Stimulated activated CD8-positive, alpha-beta memory T cell treated with anti-CD3 and anti-CD28 coated beads, Interleukin-7, amount 100 ng/mL, for 4 hours (primary cell): ENCODE measurements at places on chromosomes 2 and 18.

DNA sequence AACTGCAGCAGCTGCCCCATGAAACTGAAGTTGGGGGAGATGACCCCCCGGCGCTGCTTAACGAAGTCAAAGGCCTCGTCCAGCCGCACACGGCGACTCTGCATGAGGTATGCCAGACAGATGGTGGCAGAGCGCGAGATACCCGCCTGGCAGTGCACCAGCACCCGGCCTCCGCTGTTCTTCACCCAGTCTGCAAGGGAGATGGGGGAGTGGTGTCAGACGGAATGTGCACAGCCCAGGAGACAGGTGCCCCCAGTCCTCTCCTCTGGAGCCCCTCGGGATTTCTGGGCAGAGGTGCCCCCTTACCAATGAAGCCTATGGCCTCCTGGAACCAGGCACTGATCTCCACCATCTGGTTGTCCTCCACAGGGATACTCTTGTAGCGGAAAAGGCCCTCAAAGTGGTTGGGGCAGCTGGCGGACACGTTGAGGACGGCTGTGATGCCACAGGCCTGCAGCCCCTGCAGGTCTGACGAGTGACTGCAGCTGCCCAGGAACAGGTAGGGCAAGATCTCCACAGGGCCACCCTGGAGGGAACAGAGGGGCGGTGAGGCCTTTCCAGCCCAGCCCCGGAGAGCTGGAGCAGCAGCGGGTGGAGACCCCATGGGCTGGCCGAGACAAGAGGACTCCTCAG lies 1.3 kb downstream of the DUSP2 start:
- no peak for DNase-seq

DNA sequence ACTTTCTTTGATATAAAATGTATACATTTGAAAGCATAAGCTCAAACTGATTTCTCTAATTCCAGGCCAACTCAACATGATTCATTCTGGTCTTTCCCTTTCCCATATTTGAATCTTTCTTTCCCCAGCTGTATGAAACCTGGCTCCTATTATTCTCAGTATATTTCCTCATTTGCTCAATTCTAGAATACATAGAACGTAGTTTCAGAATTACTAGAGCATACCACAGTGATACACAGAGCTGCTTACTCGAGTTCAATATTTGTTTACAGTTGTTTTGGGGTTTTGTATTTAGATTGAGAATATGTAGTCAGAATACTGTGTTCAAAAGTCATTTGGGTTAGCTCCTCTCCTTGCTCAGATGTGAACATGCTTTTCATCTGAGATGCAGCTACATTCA lies 43.0 kb downstream of the TNFRSF11A start:
- DNase-seq = no peak

DNA sequence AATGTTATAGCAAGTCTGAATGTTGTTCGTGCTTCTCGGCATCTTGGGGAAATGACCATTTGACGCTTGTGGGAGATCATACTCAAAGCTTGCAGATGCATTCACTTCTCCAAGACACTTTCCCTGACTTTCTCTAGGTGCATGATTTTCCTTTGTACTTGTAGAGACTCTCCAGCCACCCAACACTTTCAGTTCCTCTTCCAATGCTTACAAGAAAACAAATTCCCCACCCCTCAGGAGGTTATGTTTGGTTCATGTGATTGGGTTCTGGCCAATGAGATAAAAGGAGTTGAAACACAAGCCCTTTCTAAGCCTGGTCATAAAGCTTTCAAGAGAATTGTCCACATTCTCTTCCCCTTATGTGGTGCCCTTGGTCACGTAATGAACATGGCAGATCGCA lies 156.3 kb downstream of the EPHA4 start:
- DNase-seq = no peak

- no peak for DNase-seq
These were observed 38.6 kb upstream of the ARL4C start for GRCh38 chr2:234535464-234535863.

DNA sequence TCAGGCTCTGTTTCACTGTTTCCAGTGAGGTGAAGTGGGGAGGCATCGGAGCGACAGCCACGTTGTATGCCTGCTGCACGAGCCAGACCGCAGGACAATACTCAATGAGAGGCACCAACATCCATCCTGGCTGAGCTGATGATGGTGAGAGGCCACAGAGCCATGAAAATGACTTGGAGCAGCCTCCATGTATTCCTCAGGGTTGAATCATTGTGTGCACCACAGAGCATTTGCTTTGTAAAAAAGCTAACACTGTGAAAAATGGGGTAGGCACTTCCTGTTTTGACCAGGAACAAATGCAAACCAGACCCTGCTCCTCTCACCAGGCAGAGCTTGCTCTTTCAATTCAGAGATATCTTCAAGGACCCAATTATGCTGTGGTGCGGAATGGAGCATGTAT lies 87.2 kb downstream of the LPIN1 start:
- no peak for DNase-seq

- DNase-seq = no peak
These were observed 16.5 kb upstream of the KLHL23 start for GRCh38 chr2:169716938-169717690.

GRCh38 chr2:181177376-181177775 lies 197.0 kb downstream of the UBE2E3 start:
- DNase-seq = no peak

DNA sequence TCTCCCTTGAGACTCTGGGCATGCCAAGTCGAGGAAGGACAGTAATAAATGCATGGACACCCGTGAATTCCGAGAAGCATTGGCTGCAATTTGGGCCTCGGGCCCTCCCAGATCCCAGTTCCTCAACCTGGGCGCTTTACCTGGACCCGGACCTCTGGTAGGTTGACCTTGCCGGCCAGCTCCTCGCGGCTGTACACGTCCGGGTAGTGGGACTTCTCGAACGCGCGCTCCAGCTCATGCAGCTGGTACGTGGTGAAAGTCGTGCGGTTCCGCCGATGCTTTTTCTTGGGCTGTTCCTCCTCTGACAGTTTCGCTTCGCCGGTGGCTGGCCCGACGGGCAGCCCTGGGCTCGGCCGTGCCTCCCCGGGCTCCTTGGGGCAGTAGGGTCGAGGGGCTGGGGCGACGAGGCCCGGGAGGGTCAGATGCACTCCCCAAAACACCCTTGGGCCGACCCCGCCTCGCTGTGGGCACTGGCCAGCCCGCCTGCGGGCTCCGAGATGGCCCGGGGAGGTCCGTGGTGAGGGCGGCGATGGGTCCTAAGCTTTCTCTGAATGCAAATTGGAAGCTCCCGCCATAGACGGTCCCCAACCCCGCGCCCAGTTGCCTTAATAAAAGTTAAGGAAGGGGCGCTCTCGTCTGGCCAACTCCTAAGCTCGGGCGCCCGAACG lies 899 bp downstream of the RAX start:
- DNase-seq = no peak

GRCh38 chr2:136059036-136059472 lies 58.9 kb downstream of the CXCR4 start:
- DNase-seq = no peak

DNA sequence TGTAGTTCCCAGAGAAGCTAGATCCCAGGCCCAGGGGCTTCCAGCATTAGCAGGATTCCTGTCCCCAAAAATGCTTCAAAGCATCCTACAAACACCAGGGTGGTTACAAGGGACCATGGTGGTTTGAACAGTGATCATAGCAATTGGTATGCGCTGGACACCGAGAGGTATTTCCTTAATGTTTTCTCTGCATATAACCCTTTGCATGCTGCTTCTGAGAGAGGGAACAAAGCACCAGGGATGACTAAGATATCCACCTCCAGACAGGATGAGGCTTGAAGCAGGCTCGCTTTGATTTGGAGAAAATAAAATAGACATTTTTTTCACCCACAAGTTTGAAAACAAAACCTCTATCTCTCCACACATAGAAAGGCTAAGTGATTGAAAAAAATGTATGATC lies 50.5 kb upstream of the TSPYL6 start:
- DNase-seq = no peak

DNA sequence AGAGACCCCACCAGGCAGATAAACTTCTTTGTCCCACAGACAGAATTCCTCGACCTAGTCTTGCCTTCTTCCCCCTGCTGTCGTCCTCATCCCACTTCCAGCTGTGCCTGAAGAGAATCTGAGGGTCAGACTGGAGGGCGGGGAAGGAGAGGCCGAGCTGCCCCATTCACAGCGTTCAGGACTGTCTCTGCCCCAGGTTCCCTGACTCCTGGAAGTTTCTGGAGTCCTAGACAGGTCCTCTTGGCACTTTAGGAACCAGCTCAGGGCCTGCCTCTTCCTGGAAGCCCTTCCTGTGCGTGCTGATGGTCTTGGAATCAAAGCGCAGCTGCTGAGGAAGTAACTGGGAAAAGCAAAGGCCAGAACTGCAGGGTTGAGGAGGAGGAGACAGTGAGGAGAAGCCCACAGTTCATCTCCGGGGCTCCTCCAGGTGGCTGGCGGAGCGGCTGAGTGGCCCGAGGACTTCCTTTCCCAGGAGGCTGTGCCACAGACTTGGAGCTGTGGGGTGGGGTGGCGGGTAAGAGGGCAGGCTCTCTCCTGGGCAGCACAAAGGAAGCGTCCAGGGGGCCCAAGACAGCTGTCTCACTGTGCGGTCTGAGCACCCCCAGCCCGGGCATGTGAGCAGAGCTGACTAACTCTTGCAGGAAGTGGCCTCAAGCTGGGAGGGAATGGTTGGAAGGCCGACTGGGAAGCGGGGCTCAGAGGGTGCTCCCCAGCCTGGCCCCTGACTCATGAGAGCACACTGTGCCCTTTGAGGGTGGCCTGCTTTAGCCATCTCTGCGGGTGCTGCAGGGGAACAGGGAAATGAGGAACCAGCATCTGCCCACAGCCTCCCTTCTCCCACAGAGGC lies 39.5 kb downstream of the SDC1 start:
- DNase-seq = no peak

GRCh38 chr2:61045999-61046398 lies 19.7 kb upstream of the SANBR start:
- DNase-seq = no peak

- no peak for DNase-seq
These were observed 18.0 kb downstream of the MBP start for GRCh38 chr18:77114415-77115191.

GRCh38 chr2:54936766-54937165 lies 113.5 kb downstream of the RTN4 start:
- DNase-seq = no peak

DNA sequence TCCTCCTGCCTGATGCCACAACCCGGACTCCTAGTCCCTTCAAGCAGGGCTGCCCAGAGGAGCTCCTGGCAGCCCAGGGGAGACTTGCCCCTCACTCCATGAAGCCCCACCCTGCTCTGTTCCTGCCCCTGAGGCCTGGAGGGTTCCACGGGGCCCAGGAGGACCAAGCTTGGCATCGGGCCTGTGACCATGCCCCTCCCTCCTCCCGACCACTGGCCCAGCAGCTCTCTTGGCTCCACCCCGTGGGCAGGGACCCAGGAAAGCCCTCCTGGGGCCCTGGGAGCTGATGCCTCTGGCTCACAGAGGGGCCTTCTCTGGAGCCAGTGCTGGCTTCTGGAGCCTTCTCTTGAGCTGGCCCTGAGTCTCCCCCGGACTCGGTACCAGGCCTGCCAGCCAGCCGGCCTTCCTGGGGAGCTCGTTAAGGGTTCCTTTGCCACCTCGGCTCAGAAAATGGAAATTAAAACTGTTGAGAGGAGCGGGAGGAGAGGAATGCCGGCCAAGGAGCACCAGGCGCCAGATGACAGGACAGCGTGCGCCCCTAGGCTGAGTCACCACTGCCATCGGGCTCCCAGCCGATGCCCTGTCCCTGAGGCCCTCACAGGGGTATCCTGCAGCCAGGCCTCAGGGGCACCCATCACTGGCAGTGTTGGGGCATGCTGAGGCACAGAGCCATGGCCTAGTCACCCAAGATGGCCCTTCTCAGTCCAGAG lies 40.6 kb upstream of the SNED1 start:
- no peak for DNase-seq

DNA sequence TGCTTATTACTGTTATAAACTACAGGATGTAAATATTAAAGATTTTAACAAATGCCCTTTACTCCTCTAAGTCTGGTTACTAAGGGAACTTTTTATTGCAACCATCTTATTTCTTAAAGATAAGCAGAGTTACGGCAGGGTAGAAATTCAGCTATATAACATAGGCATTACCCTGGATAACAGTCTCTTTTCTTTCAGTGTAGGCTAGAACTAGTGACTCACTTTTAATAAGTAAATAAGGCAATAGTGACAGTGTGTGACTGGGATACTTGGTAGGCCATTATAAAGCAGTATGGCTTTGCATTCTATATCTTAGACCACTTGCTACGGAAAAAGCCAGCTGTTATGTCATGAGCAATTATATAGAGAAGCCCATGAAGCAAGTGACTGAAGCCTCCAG lies 1041.0 kb upstream of the NRXN1 start:
- no peak for DNase-seq

- DNase-seq = no peak
These were observed 150.9 kb downstream of the RTP5 start for GRCh38 chr2:242020196-242021004.

- DNase-seq = no peak
These were observed 70.0 kb downstream of the HS1BP3 start for GRCh38 chr2:20580690-20581437.

- no peak for DNase-seq
These were observed 5.0 kb upstream of the SERPINB2 start for GRCh38 chr18:63882333-63883141.

- no peak for DNase-seq
These were observed 27.6 kb upstream of the KYNU start for GRCh38 chr2:142849820-142850219.

GRCh38 chr2:192559587-192559986 lies 364.9 kb upstream of the TMEFF2 start:
- DNase-seq = no peak
